HCEC 1CT (cell line): ENCODE measurements at places on chromosomes 5 and 9.

DNA sequence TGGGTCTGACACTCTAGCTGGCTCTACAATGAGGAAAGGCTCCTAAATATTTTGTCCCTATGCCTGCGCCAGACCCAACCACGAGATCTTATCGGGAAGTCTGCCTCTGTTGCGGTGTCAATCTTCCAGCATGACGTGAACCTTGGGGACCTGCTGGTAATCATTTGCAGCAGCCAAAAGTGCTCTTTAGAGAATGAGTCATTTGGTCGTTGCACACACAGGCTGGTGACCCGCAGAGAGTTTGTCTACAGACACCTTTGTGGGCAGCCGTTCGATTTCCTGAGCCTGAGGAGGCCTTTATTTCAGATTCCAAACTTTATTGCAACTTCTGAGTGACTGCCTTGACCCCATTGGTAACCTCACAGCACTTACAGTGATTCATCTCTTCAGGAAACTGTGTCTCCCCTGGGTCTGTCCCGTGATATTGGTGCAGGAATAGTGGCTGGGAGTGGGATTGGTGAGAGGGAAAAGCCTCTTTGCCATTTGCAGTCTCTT lies 326.1 kb downstream of the NSG2 start:
- no peak for DNase-seq

GRCh38 chr9:36530224-36530623 lies 42.5 kb upstream of the MELK start:
- DNase-seq: no peak

GRCh38 chr5:61783481-61783880 lies 451.4 kb downstream of the ZSWIM6 start:
- no peak for DNase-seq

- no peak for DNase-seq
Measured at GRCh38 chr9:14146201-14146874, 167.6 kb downstream of the NFIB start.

DNA sequence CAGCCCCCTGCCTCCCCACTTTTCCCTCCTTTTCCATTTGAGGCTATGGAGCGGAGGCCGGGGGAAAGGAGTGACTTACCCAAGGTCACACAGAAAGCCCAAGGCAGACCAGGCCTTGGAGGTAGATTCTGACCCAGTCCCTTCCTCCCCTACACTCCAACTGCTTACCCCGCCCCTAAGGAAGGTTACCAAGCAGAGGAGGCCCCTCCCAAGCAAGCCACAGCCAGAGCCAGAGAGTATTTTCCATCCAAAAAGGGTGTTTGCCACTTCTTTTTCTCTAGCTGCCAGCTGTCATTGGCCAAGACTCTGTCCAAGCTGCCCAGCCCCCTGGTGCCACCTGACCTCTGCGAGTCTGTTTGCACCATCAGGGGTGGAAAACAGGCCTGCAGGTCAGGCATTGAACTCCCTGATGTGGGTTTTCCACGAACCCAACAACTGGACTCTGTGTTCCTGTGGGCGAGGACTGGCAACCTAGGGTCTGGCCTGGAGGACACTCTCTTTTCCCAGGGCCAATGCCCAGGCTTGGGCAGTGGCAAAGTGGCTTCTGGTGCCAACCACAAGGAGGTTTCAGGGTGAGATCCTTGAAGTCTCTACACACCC lies 6.3 kb upstream of the ASS1 start:
- no peak for DNase-seq

- DNase-seq: no peak
Measured at GRCh38 chr9:122642226-122642625, 15.2 kb downstream of the OR1B1 start.

GRCh38 chr9:29044959-29045358 lies 1471.7 kb upstream of the C9orf72 start:
- no peak for DNase-seq

DNA sequence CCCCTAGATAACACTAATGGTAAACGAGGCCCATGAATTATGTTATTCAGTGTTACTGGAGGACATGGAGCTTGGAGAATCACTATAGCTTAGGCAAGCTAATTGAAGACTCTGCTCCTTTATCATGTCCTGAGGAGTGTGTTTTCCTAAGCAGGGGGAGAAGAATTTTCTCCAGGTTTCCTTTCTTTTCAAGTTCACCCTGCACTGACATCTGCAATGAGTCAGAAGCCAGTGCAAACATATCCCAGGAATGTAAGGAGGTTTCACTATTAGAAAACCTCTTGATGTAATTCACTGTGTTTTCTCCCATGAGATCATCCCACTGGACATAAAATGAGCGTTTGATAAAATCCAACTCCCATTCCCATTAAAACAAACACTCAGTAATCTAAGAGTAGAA lies 75.6 kb downstream of the DMRT2 start:
- no peak for DNase-seq

DNA sequence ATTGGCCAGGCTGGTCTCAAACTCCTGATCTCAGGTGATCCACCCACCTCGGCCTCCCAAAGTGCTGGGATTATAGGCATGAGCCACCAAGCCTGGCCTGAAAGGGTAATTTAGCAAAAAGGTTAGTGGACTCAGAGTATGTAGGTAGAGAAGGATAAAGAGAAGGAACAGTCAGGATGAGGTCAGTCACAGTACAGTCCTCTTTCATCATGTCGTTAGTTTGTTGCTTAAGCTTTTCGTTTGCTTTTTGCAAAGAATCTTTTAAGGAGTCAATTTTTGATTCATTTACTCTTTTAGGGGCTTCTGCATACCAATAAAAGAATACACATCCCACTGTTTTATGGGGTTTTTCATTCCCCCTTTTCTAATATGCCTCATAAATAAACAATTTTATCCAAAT lies 17.8 kb upstream of the GBGT1 start:
- DNase-seq: no peak

GRCh38 chr9:9764821-9765220 lies 848.0 kb downstream of the PTPRD start:
- DNase-seq: no peak

DNA sequence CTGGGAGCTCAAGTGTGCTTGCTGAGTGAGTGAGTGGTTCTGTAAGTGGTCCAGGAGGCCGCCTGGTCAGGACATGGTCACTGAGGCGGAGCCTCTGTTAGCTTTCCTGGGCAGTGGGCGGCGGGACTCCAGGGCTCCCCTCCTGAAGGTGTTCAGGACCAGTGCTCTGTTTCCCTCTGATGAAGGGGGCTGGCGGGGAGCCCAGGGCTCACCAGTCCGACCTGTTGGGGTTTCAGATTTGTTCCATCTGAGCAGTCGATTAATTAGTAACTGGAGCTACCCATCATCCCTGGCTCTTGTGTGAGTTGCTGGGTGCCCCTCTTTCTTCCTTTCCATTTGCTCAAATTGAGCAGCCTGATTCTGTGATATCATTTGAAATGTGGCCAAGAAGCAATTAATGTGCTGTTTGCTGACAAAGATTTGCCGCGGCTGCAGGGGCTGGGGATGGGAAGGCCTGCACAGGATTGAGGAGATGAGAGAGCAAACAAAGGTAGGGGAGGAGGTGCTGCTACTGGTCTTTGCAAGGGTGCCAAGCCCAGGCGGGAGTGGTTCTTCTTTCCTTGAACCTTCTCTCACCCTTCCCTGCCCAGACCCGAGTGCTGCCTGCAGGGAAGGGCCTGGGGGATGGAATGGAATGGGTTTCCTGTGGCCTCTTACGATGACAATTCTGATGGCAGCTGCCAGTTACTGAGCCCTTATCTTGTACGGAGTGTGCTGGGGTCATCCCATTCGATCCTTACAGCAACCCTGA lies 92.8 kb upstream of the PITX1 start:
- DNase-seq: no peak

DNA sequence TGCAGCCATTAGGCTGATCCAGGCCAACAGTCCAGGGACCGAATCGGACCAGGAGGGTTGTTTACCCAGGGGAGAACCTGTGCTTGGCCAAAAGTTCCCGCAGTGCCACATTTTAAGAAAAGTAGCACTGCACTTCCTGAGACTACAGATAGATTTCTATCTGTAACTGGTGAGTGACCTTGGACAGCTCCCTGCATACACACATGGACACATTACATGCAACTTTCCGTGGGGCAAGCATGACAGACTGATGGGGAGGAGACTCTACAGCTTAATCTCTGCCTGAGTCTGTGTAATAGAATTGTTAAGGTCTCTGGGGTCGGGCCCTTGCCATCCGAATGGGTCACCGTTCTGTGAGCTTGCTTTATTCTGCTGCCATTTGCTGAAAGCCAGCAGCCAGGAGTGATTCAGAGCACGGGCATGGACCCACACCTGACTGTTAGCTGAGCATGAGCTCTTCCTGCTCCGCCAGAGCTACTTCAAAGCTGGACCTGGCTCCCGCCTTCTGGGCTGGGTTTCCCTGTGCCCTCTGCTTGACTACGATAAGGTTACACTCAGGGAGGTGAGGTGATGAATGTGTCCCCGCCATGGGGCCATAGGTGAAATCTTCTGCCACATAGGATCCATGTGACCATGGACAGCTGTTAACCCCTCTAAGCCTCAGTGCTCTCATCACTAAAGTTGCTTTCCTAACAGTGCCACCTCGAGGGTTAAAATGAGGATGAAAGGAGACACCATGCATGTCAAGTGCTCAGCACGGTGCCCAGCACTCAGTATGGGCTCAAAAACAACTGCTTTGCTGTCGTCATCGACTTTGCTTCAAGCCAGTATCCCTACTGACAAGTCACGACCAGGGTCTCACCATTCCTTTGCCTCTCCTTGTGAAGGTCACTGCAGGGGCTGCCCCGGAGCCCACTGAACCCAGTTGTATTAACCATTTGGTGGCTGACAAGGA lies 200.0 kb downstream of the MELK start:
- DNase-seq: peak; percentile 12

GRCh38 chr9:122005597-122005996 lies 87.5 kb downstream of the TTLL11 start:
- DNase-seq: peak; percentile 30

GRCh38 chr5:110757118-110757729 lies 18.4 kb downstream of the SLC25A46 start:
- peak; percentile 32 for DNase-seq

DNA sequence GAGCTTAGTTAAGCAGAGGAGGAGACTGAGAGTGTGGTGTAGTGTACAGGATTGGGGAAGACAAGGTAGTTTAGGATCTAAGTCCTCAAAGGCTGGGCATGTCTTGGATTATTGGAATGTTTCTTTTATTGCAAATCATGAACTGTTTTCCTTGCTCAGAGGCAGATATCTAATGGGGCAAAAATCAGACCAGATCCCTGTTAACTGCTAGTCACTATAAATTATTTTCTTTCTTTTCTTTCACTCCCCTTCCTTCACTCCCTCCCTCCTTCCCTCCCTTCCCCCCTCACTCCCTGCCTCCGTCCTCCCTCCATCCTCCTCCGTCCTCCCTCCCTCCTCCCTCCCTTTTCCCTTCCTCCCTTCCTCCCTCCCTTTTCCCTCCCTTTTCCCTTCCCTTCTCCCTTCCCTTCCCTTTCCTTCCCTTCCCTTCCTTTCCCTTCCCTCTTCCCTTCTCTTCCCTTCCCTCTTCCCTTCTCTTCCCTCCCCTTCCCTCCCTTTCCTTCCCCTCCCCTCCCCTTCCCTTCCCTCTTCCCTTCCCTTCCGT lies 117.9 kb downstream of the WDR70 start:
- no peak for DNase-seq

DNA sequence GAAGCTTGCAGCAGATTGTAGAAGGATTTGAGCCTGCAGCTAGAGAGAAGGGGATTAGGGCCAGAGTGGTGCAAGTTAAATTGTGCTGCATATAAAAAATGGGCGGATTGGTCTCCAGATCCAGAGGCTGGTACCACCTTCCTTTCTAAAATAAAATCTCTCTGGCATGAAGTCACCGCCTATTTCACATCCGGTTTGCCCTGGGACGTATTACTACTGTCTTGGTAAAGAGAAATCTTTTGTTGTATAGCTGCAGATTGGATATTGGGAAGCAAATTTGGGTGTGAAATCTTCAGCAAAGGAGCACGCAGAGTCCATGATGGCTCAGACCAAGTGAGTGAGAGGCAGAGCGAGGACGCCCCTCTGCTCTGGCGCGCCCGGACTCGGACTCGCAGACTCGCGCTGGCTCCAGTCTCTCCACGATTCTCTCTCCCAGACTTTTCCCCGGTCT lies at the start of gene GABRA1:
TSS of gene GABRA1 (plus strand) at position 180 of the 451 bp plus-strand sequence. CDS start 2,691 bp downstream, outside the sequence.
- no peak for DNase-seq

DNA sequence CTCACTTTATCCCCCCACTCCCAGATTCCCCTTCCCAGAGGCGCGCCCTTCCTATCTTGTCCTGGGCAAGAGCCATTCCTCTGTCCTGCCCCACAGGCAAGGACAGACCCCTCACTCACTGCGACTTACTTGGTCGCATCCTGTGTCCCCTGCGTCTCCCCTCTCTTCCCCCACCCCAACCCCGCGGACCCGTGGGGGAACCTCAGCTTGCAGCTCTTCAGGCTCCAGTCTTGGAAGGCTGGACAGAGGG lies 542 bp downstream of the GGTA1 start:
- DNase-seq: no peak

DNA sequence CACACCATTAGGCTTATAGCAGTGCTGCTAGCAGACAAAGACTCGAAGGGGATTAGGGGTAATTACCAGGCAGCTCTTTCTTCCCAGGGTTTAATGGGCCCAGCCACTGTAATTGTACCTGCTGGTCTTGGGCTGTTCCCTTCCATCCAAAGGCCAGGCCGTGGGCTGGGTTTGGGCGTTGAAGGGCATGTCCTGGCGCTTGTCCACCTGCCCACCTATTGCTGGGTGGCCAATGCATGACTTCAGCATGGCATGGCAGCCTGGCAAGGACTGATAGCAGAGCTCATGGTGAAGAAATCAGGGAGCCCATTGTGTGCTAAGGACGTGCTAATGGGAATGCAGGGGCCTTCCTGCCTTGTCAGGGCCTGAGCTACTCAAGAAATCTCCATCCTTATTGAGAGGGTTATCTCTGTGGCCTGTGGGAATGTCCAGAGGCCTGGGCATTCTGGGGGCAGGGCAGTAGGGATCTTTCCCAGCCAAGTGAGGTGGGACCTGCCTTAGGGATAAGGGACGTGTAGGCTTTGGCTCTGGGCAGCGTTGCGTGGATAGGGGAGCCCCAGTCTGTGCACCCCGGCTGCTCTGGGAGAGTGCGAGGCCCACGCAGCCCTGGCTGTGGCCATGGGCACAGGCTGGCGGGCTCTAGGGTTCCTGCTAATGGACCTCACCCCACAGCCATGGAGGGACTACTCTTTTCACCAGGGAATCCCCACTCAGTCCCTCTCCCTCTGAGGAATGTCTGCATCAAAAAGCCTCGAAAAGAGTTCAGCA lies 116.1 kb upstream of the PITX1 start:
- no peak for DNase-seq

DNA sequence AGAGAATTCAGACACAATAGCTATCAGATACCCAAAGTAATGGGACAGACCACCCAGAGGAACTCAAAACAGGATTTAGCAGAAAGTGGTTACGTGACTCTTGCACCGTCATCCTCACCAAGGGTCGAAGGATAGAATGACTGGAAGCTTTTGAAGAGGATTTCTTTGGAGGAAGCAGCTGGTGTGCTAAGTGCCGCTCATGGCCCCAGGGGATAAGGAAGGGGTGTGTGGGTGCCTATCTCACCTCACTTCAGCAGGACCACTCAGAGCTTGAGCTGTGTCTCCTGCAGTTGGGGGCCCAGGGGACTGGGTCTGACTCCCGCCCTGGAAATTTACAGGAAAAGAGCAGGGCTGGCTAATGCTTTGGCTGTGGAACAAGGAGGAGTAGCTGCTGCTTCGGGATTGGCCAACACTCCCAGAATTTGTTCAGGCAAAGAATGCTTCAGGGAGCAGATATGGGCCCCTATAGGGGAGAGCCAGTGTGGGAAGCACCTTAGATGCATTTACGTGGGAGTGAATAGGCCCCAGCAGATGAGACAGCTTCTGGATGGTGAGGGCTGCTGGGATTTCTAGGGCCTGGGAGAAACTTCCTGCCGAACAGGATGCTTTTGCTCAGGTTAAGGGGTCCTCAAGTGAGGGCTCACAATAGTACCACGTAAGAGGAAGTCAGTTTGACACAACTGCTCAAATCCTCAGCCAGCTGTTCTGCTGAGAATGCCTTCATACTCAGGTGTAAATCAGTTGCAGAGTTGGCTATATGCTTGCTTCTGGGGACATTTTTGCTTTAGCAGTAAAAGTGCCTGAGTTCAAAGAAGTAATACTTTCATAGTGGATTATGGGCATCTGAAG lies 29.1 kb upstream of the TOMM5 start:
- no peak for DNase-seq
